ENCODE measurements at places on chromosomes 2 and 18.

DNA sequence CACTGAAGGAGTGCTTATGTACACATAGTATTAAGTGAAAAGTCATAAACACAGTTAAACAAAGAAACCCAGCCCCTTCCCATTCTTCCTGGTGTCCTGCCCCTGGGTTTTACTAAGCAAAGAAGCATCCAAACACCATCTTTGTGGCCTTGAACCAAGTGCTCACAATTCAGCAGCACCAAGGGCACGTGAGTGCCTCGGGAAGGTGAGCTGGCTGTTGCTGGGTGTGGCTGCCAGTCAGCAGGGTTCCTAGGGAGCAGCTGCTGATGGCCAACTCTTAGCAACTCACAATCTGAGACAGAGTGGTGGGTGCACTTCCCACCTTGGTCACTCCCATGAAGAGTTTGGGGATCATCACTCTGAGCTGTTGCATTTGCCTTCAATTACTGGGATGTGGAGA lies 97.7 kb upstream of the PGAP1 start:
- no peak for DNase-seq

GRCh38 chr2:240419271-240419670 lies 16.2 kb upstream of the GPC1 start:
- no peak for DNase-seq

DNA sequence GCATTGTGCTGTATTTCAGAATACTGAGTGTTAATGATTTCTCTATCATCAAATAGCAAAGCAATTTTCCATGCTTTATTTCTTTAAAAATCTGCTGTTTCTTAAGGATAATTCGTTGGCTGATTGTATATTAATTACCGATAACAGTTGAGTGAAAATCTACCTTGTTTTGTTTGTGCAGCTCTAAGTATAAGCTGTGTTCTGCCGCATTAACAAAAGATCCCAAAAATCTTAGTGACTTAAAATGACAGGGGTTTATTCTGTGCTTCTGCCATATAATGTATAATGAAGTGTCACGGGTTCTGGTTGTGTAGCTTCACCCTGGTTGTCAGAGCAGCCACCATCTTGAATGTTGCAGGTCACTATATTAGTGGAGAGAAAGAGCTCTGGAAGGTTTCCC lies 196.1 kb downstream of the ACTR3 start:
- no peak for DNase-seq

GRCh38 chr2:215968499-215968898 lies 44.9 kb downstream of the MREG start:
- no peak for DNase-seq

DNA sequence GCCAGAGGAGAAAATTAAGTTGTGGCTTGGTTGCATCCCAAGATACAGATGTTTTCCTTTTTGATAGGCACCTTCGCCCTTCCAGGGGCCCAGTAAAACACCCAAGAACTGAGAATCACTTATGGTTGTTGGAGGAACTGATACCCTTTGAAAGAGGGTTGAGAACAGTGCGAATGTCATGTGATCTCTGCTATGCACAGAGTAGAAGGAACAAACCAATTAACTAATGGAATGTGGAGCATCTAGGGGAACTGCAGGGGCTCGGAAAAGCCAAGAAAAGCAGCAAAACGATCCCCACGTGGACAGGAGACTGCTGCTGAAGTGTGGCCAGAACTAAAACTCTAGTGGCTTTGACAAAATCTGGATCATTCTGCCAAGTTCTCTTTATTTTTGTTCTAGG lies 58.8 kb downstream of the APOB start:
- no peak for DNase-seq

GRCh38 chr2:167862782-167863181 lies 384.6 kb downstream of the STK39 start:
- peak; percentile 62 for DNase-seq

DNA sequence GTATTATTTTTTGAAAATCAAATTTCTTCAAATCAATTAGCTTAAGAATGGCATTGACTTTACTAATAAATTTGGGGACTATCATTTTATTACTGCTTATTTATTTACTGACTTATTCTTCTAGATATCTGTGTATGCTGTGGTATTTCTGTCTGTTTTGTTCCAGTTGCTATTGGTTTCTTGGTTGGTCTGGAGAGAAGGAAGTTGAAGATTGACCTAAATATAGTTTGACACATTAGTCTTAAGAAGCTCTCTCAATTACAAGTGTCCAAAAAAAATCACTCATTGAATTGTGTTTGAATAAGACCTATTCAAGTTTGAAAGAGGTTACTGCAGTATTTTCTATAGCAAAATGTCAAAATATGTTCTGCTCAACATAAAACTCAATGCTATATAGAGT lies 153.3 kb upstream of the KYNU start:
- DNase-seq, result no peak

- DNase-seq, result no peak
Measured at GRCh38 chr2:67260343-67261277, 136.5 kb upstream of the ETAA1 start.

DNA sequence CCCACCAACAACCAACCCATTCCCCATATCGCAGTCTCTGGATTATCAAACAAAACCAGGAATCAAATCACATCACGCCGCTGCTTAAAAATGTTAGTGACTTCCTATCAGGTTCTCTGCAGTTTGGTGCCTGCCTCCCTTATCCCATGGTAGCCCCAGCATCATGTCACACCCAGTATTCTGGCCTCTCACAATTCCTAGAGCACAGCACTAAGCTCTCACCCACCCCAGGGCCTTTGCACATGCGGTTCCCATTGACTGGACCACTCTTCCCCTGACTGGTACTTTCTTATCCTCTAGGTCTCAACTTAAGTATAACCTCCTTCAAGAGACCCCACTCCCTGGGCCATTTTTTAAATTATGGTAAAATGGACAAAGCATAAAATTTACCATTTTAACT lies 12.8 kb downstream of the ATP8B1 start:
- DNase-seq, result no peak

DNA sequence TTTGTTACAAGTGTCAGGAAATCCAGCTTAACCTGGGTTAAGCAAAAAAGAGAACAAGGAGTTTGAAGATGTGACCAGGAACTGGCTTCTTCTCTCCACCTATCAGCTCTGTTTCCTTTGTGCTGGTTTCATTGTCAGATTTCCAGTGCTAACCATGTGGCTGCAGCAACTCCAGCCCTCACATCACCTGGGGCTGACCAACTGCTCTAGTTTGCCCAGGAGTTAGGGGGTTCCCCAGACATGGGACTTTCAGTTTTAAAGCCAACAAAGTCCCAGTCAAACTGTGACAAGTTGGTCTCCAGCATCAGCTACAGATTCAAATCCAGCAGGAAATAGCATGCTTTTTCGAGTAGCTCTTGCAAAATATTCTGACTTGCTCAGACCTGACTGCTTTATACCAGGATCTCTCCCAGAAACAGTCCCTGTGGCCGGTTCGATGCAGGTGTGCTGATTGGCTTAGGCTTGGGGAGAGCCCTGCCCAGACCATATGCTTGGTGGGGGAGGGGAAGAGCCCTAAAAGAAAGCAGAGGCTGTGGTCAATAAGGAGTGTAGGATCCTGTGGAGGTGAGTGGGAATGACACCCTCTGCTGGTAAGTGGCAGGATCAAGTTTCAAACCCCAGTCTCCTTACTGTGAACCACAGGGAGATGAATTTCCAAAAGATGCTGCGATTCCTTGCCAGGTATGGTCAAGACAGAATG lies 49.5 kb downstream of the KCNE4 start:
- DNase-seq, result peak; percentile 94

- DNase-seq, result no peak
Measured at GRCh38 chr2:46998551-46998950, 82.9 kb upstream of the MCFD2 start.

GRCh38 chr2:98487806-98488189 lies 43.1 kb downstream of the INPP4A start:
- DNase-seq, result no peak

- DNase-seq, result no peak
Measured at GRCh38 chr2:111239107-111239506, 118.4 kb downstream of the BCL2L11 start.

GRCh38 chr18:9066817-9067306 lies 35.6 kb upstream of the NDUFV2 start:
- DNase-seq, result no peak

GRCh38 chr2:7766978-7767565 lies 849.9 kb downstream of the RNF144A start:
- DNase-seq, result no peak

- no peak for DNase-seq
Measured at GRCh38 chr18:45844938-45845337, 19.5 kb downstream of the SIGLEC15 start.

GRCh38 chr2:47089083-47089464 lies 66.0 kb downstream of the STPG4 start:
- no peak for DNase-seq

GRCh38 chr2:230668939-230669303 lies 43.7 kb upstream of the CAB39 start:
- no peak for DNase-seq

GRCh38 chr18:10937743-10938640 lies 211.4 kb downstream of the PIEZO2 start:
- DNase-seq, result no peak

DNA sequence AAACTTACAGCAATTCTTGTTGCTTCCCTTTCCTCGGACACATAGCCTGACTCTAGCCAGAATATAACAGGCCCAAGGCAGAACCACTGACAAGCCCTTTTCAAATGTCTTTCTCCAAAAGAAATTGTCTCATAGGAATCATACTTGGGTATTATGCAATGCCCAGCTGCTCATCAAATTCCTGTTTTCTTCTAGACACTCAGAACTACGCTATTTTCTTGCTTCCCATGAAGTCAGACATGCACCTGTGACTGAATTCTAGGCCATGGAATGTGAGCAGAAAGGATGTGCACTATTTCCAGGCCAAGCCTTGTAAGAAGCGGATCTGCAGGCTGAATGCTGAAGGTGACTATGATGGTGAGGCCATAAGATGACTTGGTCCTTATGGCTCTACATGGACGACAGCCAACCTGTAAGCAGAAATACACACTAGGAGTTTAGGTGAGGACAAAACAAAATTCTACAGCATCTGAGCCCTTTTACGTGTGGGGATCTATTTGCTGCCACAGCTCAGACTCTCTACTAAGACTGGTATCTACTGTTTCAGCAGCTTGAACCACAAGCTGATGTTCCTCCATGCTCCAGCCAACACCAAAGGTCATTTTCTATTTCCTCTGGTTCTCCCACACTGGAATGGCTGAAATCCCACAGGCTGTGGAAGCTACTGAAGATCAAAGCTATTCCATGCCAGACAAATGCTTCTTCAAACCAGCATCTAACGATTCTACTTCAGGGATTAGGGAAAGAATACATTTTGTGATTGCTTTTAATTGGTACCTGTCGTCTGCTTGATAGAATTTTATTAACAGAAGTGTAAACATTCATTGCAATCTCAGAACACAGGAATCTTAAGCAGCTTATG lies 378.7 kb downstream of the RBM43 start:
- no peak for DNase-seq
